ENCODE measurements at places on chromosomes 4 and X.

DNA sequence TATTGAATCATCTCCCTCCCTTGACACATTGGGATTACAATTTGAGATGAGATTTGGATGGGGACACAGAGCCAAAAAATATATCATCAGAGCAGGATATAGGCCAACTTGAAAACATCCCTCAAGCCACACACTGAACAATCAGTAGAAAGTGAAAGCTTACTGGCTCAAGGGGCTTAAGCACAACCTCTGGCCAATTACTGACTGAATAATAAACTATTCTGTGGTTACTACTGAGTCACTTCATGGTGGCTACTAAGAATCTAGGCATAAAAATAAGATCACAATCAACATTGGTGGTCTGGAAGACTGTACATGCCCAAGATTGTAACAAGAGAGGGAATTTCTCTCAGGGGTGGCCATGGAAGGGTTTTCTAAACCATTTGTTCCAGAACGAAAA, 27.4 kb upstream of the GPR174 start:
- no peak for DNase-seq

DNA sequence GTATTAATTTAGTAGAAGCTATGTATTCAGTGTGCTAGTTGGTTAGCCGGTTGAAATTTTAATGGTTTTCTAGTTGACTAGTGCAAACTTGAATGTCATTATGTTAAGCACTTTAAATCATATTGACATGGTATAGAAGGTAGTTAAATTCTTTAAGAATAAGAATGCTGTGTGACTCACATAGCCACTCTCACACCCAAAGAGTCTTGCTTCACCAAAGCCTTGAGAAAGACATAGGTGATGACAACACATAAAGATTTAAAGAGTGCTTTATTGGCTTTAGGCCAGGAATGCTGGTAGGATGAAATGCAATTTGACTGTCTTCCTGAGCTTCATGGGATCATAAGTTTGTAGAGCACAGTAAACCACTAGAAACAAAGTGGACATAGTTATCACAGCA, 85.3 kb downstream of the DCAF8L2 start:
- DNase-seq, result no peak

DNA sequence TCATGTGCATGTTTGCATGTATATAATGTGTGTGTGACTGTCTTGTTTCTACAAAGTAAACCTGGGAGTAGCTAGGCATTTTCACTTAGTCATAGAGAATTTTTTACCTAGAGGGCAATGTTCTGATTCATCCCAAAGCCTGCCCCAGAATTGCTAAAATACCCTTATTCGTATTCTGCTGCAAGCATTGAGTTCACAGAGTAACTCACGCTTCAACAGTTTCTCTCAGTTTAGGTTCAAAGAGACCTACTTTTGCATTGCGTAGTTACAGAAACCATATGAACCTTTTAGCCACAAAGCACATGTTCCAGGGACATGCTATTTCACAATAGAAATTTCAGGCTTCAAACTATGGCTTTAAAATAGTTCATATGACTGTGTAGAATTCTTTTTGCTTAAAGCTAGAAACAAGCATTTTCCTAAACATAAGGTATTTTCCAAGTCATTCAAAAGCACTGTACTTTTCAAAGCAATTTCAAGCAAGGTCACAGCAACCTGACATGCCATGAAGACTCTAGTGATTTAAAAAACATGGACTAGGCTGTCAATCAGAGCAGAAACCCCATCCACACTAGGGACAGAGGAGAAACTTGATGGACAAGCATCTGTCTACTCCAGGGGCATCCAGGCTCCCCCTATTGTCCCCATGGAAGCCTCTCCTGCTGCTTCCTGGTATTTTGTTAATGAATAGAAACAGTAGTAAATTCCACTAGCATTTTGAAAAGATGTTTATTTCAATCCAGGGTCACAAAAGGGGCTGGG, 81.5 kb upstream of the MAPK10 start:
- no peak for DNase-seq

DNA sequence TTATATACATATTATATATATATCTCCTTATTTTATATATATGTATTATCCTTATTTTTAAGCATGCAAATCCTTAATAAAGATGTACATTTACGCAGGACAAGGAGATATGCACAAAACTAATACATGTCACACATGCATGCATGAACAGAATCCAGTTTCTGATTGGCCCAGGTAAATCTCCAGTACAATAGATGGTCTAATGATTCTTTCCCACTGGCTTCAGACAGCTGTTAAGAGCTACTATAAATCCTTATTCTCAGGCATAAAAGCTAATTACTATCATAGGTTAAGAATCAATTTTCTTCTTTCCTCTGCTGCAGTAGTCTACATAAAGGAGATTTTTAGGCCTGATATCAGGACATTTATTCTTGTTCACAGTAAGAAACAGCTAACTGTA, 689.8 kb downstream of the KCTD8 start:
- no peak for DNase-seq

DNA sequence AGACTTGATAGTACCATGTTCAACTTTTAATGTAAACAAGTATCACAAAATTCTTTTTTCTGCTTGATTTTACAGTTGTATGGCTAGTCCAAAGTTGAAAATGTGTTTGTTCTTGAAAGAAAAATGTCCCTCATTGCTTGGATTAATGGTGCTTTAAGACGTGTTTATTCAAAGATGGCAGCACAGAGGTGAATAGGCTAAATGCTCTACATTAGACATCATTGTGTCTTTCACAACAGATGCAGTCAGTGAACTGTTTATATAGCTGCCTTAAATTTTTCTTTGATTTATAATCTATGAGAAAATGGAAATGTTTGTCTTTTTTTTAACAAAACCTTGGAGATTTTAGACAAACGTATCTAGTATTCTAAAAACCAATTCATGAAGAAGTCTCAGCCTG, 137.3 kb downstream of the BMPR1B start:
- no peak for DNase-seq

DNA sequence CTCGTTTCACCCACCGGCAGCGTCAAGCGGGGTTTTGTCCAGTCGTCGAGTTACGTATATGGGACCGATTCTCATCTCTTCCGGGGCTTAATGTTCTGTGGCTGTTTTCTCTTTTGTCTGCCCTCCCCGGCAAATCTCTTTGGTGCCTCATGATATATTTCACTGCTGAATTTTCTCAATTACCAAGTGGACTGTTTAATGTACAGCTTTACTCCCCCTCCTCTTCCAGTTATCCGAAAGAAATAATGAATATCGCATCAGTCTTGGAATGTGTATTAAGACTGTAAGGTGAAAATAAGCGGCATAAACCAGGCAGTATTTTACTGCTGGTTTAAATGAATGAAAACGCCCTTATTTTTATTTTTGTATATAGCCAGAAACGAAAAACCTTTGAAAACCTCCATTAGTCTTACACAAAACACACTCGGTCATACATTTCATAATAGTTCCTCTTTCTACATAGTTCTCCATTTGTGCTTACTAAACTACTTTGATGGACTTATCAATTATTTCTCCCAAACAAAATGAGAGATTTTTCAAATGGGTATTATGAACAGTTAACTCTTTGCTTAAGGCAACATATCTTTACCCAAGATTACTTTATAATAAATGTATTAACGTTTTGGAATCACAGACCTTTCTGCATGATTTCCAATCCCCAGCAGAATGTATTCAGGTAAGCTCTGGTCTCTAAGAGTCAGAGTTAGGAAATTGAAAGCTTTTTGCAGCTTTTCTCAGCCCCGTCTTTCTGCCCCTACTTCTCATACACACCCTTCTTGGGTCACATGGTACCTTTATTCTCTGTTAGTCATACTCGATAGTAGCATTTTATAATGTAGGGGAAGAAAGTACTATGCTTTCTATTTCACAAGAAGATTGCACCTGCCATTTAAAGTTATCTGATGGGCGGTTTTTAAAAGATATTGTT, 979 bp downstream of the RP2 start:
- no peak for DNase-seq

GRCh38 chr4:2940267-2941137, 22.7 kb downstream of the NOP14 start:
- DNase-seq, result peak; percentile 28

DNA sequence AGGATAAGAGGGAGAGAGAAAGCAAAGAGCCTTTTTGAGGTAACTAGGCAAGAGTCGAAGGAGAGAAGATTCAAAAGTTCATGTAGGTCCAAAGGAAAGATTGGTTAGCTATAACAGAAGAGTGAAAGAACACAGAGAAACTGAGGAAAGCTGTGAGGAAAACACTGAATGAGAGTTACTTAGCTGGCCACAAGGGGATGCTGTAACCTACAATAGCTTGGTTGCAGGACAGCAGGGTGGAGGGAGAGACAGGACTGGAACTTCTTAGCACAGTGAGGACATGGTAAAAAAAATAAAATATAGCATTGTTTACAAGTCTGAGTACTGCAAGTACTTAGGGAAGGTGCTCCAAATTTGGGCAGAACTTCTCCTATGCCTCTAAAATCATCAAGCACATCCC, 48.3 kb downstream of the RAI2 start:
- DNase-seq, result no peak

DNA sequence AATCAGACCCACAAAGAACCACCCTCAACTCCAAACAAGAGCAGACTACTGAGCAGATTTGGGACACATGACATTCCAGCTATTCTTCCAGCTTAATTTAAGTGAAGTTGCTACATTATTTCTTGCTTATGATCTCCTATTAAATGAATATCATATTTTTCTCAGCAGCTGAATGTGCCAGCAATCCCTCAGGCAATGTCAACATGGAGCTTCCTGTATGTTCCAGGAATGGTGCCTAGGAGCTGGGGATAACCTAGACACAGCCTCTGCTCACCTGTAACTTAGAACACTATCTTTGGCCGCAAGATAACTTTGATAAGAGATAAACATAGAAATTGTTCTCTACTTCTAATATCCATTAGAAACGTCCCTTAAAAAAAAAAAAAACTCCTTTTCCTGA, 274.4 kb upstream of the RASGEF1B start:
- no peak for DNase-seq

DNA sequence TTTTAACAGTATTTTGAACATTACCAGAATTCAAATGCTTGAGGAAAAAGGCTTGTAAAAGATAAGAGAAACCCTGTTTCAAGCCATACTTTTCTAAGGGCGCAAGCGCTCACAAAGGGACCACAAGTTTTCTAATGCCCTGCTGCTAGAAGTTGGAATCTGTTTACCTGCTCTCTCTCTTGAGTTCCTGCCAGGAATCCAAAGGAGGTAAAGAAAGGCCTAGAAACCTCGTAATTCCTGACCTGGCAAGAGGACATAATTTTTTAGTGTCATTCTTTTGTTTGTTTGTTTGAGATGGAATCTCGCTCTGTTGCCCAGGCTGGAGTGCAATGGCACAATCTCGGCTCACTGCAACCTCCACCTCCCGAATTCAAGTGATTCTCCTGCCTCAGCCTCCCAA, 1.4 kb upstream of the FUNDC1 start:
- DNase-seq, result no peak

DNA sequence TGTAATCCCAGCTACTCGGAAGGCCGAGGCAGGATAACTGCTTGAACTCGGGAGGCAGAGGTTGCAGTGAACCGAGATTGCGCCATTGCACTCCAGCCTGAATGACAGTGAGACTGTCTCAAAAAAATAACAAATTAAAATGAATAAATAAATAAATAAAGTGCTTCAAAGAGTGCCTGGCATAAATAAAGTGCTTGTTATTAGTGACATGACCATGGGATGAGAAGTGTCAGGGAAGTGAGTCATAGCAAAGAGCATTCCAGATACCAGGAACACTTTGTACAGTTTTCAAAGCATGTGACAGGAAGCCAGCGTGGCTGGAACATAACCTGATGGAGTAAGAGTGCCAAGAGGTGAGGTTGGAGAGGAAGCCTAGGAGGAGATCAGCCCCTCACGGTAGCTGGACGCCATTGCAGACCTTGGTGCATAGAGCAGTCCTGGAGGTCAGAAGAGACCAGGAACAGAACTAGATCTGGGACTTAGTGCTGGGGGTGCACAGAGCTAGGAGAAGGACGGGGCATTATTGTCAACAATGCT, 6.0 kb upstream of the WDR13 start:
- DNase-seq, result no peak

- DNase-seq, result no peak
These were observed 31.8 kb upstream of the MAGEB10 start for GRCh38 chrX:27775984-27776383.
